AG08395 (cell line): ENCODE measurements at places on chromosomes 7 and 10.
A peak's percentile ranks its signal among the peaks of the same experiment; 100 is the strongest.

GRCh38 chr10:49109669-49110340 lies 5.5 kb downstream of the VSTM4 start:
- DNase-seq = peak; percentile 89

- no peak for DNase-seq
Observed at GRCh38 chr7:153503093-153503492, 549.1 kb upstream of the DPP6 start.

GRCh38 chr10:70379581-70380176 lies 2.7 kb downstream of the LRRC20 start:
- no peak for DNase-seq

DNA sequence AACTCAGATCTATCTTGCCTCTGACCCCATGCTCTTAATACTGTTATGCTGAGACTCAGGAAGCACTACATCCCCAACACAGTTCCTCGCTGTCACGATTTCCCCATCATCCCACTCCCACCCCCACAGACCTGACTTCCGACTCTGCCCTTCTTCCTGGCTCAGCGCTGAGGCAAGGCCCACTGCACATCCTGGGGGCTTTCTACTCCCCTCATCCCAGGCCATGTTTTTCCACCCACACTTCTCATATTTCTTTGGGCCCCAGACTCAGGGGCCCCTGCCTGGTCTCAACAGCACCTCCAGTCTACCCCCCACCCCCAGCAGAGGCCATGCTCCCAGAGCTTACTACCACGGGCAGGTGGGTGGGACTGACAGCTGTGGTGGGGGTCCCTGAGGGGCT lies 7.7 kb upstream of the NDST2 start:
- DNase-seq = no peak

GRCh38 chr7:7237201-7237977 lies 55.0 kb downstream of the C1GALT1 start:
- DNase-seq = no peak

DNA sequence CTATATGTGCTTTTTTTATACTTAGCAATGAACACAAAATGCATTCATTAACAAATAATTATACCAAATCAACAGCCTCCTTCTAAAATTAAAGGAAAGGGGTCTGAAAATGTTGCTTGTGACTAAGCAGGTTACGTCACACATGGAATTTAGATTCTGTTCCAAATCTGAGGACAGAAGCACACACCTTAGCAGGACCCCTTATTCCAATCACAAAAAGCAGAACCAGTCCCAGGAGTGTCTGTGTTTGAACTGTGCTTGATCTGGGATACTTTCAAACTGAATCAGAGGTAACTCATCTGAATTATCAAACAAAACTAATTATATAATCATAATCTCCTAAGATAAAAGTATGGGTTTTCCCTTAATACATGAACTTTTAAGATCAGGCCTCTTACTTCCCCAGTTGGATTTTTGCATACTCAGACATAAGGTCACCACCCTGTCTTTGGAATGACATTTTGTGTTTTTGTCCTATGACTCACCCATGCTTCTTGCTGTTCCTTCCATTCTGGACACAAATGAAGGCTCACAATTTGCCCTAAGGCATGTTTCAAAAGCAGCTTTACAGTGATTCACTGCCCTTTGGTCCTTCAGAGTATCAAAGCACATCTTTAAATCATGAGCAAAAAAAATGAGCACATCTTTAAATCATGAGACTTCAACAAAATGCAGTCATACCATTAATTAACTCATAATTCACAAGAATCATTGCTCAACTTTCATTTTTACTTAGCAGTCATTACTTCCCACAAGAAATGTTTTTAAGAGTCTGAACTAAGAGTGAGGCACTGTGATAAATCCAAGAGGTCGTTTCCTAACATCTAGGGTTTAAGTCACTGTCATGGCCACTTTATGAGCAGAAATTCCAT lies 35.5 kb downstream of the SEMA3C start:
- peak; percentile 83 for DNase-seq

- DNase-seq = peak; percentile 88
Observed at GRCh38 chr10:113329121-113329596, 223.7 kb upstream of the HABP2 start.

GRCh38 chr7:8212638-8213037 lies 49.3 kb downstream of the ICA1 start:
- no peak for DNase-seq
